ENCODE measurements at places on chromosomes 1 and 21.

GRCh38 chr1:230591678-230592077 lies 50.6 kb upstream of the COG2 start:
- no peak for DNase-seq

DNA sequence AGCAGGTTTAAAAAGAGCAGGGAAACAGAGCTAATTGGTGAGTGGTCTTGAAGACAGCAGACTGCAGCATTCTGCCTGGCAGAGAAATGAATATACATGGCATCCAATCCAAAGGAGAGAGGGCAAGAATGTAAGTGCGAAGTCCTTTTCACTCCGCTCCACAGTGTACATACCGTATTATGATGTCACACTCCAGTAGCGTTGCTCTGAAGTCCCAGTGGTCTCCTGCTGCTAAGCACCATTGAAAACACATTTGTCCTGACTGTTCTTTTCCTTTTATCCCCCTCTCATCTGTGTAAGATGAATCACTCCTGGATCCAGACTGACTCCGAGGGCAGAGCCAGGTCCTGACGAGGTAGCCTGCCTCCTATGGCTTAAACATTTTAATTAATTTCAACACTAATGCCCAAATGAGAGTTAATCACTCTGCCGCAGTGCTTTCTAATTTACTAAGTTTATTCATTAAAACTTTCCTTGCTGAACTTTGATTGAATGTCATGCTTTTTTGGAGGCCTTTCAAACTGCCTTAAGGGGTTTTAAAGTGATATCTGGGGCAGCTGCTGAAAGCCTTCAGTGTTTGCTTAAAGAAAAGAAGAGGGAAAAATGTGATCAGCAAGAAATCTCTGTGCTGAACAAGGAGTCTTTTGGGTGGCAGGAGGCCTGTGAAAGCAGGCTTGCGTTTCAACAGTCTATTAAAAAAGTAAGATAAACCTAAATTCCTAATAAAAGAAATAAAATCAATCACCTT lies 227.2 kb downstream of the ATG4C start:
- DNase-seq = no peak

- DNase-seq = no peak
Observed at GRCh38 chr1:58882322-58882948, 98.6 kb upstream of the JUN start.

GRCh38 chr1:228405979-228406228 lies 731 bp downstream of the TRIM11 start:
- DNase-seq = no peak

GRCh38 chr1:20981915-20982314 lies 194.8 kb downstream of the EIF4G3 start:
- no peak for DNase-seq

GRCh38 chr1:145961425-145962156 lies 2.8 kb downstream of the ANKRD34A start:
- no peak for DNase-seq

DNA sequence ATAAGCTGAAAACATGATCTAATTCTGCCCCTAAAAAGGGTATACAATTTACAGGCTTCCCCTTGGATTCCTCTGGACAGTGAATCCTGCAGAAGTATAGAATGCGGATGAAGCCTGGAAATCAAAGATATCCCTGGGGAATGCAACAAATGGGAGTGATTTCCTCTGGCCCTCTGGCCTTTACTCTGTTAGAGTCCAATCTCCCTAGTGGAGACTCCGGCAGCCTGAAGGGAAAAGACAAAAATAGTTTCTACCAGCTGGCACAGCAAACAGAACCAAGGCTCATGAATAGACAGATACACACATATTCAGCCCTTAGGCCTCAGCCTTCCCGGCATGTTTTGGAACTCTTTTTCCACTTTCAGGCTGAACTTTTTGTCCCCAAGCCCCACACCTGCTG lies 3.9 kb upstream of the LRRC52 start:
- no peak for DNase-seq

- no peak for DNase-seq
Observed at GRCh38 chr1:99970713-99971255, 988 bp downstream of the SLC35A3 start.

DNA sequence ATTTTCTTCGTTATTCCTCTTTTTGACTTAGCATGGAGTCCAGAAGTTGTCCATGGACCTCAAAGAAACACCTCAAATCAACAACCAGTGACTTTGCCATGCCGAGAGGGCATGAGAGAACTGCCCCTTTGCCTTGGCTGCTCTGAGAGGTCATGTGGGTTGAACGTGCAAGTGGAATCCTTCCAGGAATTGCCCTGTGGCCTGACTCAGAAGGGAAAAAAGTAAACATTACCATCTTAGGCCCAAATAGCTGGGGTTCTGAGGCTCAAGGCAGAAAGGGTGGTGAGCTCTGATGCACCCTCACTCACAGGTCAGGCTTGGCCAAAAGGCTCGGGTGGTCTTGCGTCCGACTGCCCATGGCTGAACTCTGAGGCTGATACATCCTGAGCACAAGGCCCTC lies 15.1 kb downstream of the STUM start:
- DNase-seq = no peak

GRCh38 chr1:43789604-43790550 lies 82.5 kb downstream of the ST3GAL3 start:
- no peak for DNase-seq

GRCh38 chr1:156162430-156163037 lies 9.1 kb downstream of the SEMA4A start:
- no peak for DNase-seq

- DNase-seq = no peak
Observed at GRCh38 chr1:21232044-21232443, 55.3 kb upstream of the EIF4G3 start.

GRCh38 chr21:36147911-36148310 lies 8.7 kb upstream of the DOP1B start:
- DNase-seq = no peak

DNA sequence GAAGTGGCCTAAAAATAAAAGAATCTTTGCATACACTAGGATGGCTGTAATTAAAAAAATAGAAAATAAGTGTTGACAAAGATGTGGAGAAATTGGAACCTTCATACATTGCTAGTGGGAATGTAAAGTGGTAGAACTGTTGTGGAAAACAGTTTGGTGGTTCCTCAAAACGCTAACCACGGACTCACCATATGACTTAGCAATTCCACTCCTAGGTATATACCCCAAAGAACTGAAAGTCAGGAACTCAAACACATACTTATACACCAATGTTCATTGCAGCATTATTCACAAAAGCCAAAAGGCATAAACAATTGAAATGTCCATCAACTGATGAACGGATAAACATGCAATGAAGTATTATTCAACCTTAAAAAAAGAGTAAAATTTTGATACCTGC lies 10.8 kb upstream of the HMGCL start:
- DNase-seq = no peak

- DNase-seq = no peak
Observed at GRCh38 chr1:75083848-75084514, 50.2 kb upstream of the LHX8 start.

- DNase-seq = no peak
Observed at GRCh38 chr1:232655028-232655745, 25.3 kb upstream of the SIPA1L2 start.

GRCh38 chr1:108646648-108647269 lies 14.1 kb downstream of the HENMT1 start:
- peak; percentile 97 for DNase-seq

- DNase-seq = no peak
Observed at GRCh38 chr1:85563139-85563538, 17.4 kb upstream of the CCN1 start.

- DNase-seq = no peak
Observed at GRCh38 chr1:8941906-8942305, 3.8 kb upstream of the CA6 start.

GRCh38 chr1:26719205-26719604 lies 23.4 kb downstream of the ARID1A start:
- no peak for DNase-seq

DNA sequence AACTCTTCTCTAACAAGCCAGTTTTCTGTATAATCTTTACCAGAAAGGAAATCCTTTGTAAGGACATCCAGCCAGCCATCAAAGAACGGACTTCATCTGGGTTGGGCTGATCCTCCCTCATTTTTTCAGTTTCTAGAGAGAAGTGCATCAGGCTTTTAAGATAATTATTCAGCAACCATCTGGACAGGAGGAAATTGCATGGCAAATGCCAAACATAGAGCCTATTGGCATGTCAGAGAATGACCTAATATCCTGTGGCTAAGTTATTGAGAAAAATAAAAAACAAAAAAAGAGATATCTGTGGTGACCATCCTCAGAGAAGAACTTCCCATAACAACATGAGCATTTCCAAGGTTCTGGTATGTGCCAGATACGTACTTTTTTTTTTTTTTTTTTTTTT lies 74.9 kb upstream of the BEND5 start:
- no peak for DNase-seq

GRCh38 chr1:227445746-227446145 lies 117.6 kb upstream of the ZNF678 start:
- DNase-seq = no peak

- DNase-seq = no peak
Observed at GRCh38 chr1:145707183-145707867, at the start of gene PDZK1. Gene PDZK1, minus strand, starts transcription at chr1:145707368. Its CDS starts 19,347 bp downstream, at chr1:145688021.

DNA sequence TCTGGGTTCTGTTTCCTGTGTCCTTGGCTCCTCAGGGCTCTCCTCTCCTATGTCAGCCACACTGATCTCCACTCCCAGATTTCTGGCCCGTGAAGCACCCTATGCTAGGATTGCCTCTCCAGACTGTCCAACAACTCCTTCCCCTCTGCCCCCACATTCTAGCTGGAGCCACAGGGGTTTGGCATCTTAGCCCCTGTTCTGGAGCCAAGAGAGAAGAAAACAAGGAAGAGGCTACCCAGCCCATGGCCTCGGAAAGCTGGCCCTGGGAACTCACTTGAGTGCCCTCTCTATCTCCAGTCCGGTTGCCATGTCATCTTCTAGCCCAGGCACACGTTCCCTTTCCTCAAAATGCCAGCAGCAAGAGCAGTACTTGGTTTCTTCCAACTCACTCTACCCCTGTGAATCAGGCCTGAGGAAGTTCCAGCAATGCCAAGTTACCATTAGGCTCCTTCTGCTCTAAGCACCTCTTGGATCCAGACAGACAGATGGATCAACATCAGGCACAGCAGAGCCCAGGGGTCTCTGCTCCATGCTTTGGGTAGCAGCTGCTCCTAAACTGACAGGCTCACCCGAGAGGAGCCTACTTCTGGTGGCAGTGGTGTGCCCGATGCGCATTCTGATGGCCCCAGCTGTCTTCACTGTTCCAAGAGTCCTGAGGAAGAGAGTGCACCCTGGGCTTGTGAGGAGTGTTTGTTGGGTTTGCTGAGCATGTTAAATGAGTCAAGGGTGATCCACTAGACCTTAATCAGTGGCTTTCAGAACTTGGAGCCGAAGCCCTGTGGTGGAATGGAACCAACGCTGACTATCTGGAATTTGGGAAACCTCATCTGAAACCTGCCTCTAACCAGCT lies 11.6 kb upstream of the GPR61 start:
- no peak for DNase-seq

DNA sequence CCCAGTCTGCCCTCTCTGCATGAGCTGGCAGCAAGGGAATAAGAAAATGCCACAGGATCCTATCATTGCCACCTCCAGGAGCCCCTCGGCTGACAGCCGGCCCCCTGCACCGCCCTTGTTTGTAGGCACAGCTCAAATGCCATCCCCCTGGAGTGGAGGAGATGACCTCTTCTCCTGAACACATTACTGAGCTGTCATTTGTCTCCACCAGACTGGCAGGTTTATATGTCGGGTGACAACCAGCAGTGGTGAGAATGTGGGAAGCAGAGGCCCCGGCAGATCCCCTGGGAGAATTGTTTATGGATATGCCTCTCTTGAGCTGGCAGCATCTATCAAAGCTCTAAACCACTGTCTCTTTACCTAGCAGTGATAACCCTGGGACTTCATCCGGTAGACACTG lies 135.4 kb upstream of the FMN2 start:
- DNase-seq = no peak

GRCh38 chr1:20197329-20197791 lies 11.0 kb upstream of the PLA2G2C start:
- no peak for DNase-seq

GRCh38 chr21:24225431-24225830 lies 1381.8 kb downstream of the MRPL39 start:
- DNase-seq = no peak

- DNase-seq = no peak
Observed at GRCh38 chr1:94069919-94070285, 51.0 kb downstream of the ABCA4 start.

DNA sequence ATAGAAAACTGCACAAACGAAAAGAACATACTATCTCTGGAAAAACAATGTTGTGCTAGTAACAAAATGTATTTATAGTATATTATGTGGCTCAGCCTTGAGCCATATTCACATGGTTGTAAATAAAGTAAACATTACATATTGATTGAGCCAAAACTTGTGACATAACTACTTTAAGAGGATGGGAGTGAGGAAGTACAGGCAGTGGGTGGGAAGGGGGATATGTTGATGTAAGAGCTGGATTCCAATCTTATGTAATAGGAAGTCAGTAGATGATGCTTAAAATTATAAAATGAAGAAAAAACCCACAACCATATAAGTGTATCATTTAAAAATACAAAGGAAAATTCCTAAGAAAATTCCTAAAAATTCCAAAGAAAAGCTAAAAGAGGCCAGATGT lies 42.7 kb downstream of the RHOU start:
- DNase-seq = no peak

DNA sequence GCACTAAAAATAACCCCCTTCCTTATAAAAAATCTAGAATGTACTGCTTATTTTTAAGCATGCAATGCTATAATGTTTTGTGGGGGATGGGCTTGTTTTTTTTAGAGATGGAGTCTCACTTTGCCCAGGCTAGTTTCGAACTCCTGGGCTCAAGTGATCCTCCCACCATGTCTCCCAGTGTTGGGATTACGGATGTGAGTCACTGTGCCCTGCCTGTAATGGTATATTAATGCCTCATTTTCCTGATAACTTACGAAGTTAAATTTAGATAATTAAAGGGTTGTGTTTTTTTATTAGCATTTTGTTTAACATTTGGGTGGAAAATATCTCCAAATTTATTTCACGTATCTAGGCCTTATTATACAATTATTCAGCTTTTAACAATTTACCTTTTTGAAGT lies 6.5 kb downstream of the RNF11 start:
- DNase-seq = no peak

GRCh38 chr1:115475252-115475651 lies 137.2 kb upstream of the NGF start:
- no peak for DNase-seq

GRCh38 chr21:28459193-28459592 lies 533.5 kb downstream of the LTN1 start:
- DNase-seq = no peak

DNA sequence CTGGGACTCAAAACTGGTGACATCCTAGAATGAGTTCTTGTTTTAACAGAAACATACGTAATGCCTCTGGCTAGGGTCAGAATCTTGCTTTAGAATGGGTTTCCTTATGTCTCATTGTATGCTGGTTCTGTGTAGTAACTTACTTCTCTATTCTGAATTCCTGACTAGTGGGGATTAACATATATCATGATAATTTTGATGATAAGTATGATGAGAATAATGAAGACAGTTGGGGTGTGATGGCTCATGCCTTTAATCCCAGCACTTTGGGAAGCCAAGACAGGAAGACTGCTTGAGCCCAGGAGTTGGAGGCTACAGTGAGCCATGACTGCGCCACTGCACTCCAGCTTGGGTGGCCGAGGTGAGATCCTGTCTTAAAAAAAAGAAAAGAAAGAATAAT lies 31.7 kb upstream of the CDC42BPA start:
- DNase-seq = no peak

- DNase-seq = no peak
Observed at GRCh38 chr1:16249596-16250241, 12.7 kb upstream of the CPLANE2 start.

Data from NK-92 treated with Interleukin-12 subunit alpha and Interleukin-12 subunit beta, amount 100 ng/mL, for 24 hours (cell line).